Stimulated activated CD4-positive, alpha-beta T cell treated with anti-CD3 and anti-CD28 coated beads, TNF-alpha, amount 100 ng/mL, for 4 hours (primary cell): ENCODE measurements at places on chromosomes 7 and 10.

GRCh38 chr10:95864906-95865813 is 42.6 kb upstream of the CC2D2B start:
- DNase-seq: no peak

DNA sequence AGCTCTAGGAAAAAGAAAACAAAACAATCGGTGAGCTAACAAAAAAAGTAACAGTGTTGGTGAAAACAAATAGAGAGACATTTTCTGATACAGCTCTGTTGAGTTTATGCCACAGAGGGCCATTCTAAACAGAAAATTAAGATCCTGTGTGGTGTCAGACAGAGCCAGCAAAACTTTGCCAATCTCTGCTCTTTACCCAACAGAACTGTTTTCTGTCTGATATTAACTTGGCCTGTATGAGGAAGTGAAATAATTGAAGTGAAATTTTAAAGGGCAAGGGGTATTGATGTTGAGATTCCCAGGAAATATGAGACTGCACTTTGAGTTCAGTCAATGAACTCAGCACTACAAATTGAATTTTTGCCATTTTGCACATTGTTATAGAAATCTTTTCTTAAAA is 101.0 kb downstream of the AOAH start:
- no peak for DNase-seq

DNA sequence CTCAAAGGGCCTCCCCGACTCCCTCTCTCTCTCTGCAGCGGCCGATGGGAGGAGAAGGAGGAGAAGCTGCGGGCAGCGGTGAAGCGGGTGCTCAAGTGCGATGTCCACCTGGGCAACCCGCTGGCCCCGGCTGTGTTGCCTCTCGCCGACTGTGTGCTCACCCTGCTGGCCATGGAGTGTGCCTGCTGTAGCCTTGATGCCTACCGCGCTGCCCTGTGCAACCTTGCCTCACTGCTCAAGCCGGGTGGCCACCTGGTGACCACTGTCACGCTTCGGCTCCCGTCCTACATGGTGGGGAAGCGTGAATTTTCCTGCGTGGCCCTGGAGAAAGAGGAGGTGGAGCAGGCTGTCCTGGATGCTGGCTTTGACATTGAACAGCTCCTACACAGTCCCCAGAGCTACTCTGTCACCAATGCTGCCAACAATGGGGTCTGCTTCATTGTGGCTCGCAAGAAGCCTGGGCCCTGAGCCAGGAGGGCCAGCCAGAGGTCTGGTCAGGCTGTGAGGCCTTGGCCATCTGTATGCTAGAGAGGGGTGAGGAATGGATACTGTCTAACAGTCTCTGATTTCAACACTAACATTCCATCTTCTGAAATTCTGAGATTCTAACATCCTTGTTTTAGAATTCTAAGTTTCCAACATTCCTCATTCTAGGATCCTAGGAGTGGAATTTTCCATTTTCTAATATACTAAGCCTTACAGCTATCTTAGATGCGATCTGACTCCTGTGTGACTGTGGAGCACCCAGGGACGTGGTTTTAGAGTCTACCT is 3.6 kb downstream of the INMT start:
- no peak for DNase-seq

DNA sequence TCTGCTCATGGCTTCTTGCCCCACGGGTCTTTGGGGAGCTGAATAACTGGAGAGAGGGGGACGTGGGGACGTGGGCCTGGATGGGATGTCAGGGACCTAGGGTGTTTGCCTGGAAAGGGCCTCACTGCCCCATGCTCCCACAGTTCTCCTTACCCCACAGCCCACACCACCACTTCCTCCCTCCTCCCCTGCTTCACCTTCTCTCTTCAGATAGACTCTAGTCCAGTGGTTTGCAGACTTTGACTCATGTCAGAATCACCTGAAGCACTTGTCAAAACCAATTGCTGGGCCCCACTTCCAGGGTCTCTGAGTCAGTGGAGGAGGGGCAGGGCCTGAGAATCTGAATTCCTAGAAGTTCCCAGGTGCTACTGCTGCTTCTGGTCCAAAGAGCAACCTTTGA is 327.4 kb downstream of the RPS24 start:
- DNase-seq: no peak

GRCh38 chr10:35884657-35885071 is 242.6 kb upstream of the FZD8 start:
- DNase-seq: no peak

- no peak for DNase-seq
Observed at GRCh38 chr7:771234-772004, 44.3 kb upstream of the PRKAR1B start.

DNA sequence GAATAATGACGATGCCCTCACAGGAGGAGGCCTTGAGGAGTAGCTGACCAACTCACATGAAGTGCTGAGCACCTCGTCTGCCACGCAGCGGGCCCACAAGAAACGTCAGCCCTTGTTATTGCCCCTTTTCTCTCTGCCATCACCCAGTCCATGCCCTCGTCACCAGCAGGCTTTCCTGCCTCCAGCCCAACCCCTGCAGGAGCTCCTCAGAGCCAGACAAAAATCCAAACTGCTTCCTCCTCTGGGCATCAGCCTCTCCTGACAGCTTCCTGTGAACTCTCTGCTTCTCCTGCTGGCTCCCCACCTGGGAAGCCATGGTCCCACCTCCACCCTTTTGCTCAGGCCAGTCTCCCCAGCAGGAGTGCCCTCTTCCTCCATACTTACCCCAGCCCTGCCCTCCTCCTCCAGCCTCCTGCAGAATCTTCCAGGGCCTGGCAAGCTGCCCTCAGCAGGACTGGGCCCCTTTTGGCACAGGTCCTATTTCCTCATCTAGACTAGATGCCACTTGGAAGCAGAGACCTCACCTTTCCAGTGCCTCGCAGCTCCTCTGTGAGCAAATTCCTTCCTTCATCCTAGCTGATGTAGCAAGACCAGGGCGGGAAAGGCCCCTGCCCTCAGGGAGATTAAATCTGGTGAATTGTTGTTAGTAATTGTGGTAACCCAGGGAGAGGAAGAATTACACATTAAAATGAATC is 115.1 kb downstream of the C10orf105 start:
- no peak for DNase-seq

- DNase-seq: no peak
Observed at GRCh38 chr10:107914450-107915214, 750.1 kb upstream of the SORCS1 start.

GRCh38 chr10:47400786-47401185 is 16.7 kb upstream of the ZNF488 start:
- DNase-seq: no peak

GRCh38 chr10:8063128-8063908 is 8.8 kb downstream of the GATA3 start:
- no peak for DNase-seq

- no peak for DNase-seq
Observed at GRCh38 chr10:126946746-126947145, 41.5 kb downstream of the DOCK1 start.

GRCh38 chr7:135710417-135711138 is 17.4 kb downstream of the SLC13A4 start:
- no peak for DNase-seq

DNA sequence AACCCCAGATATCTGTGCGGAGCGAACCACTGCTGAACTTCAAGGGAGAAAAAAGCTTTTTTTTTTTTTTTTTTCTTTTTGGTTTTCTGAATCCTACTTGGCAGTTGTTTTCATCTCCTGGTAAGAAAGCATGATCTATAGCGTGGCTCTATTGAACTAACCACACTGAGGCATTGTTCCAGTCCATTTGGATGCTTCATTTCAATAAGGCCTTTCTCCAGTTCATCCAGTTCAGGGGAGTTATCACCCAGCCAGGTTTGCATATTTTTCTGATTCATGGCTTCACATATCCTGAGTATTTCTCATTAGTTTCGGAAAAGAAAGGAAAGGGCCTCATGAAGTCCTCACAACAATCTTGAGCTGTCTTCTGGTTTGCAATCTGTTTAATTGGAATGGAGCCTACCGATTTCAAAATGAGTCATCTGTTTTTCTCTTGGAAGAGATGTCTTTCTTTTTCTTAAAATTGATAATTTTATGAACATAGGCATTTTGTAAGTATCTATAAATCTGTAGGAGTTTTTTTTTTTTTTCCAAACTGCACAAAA is 93.1 kb upstream of the STEAP4 start:
- DNase-seq: no peak

DNA sequence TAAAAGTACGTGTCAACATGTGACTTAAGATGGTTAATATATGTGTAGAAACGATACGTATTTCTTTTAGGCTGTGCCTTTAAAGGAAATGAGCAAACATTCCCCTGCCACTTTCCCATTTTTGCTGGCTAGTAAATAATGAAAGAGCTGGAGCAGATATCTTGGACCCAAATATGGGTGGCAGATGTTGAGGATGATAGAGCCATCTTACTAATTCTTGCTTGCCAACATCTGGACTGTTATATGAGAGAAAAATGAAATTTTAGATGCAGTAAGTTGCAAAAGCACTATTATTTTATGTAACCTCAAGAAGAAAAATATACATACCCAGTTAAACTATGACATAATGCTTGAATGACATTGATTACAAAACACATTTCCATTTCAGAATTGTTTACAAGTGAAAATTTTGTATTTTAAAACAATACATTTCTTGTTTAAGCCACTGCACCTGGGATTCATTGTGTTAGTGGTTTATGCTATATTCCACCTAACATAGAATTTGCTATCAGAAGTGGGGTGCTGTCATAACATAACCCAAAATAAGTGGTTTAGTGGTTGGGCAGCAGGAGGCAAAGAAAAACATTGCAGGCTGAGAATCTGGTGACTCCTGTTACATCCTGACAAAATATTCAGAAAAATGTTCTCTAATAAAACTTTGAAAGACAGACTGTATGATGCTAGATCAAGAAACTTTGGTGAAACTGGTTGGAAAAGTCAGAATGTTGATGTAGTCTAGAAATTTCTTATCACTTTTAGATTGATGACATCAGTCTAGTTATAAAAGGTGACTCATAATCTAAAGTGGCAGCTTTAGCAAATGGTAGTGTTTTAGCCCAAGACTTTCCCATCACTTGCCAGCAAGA is 305.0 kb downstream of the PTEN start:
- no peak for DNase-seq

- no peak for DNase-seq
Observed at GRCh38 chr7:105972276-105972675, 9.2 kb downstream of the CDHR3 start.

GRCh38 chr10:34106356-34106885 is 708.7 kb downstream of the PARD3 start:
- DNase-seq: no peak

- peak; percentile 47 for DNase-seq
Observed at GRCh38 chr7:73717991-73718405, 1.5 kb downstream of the STX1A start.

DNA sequence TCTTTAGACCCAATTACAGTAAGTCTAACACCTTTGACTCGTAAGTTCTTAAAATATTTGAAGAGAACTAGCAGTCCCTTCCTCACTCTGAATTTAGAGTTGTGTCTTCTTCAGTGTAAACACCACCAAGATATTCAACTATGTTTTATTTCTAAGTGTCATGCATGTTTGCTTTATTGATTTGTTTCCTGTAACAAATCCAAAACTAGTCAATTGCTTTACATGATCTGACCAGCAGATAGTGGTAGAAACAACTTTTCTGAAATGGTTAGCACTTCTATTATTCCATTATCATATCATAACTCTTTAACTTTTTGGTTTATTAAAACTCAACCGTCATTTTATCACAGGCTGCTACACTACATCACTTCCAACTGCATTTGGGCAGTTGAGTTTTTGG is 90.1 kb downstream of the INHBA start:
- no peak for DNase-seq
